ENCODE measurements at places on chromosomes 3 and 15.

GRCh38 chr3:185207481-185207880, 46.4 kb downstream of the EHHADH start:
- DNase-seq: no peak

- no peak for DNase-seq
Observed at GRCh38 chr3:129343643-129344360, 65.1 kb downstream of the HMCES start.

DNA sequence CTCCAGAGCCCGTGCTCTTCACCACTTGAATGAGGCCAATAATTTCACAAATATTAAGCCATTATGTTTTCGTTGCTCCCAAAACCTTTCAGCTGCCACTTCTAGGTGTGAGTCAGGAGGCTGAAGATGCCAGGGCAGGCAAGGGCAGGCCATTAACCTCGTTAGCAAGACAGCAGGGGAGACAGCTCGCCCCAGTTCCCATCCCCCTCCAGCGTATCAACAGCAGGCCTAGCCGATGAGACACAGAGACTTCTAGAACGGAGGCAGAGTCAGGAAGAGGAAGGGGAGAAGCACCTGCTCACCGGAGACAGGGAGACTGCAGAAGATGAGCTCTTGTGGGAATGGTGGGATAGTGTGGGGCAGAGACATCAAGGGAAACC, 28.0 kb upstream of the PLA2G4E start:
- no peak for DNase-seq

DNA sequence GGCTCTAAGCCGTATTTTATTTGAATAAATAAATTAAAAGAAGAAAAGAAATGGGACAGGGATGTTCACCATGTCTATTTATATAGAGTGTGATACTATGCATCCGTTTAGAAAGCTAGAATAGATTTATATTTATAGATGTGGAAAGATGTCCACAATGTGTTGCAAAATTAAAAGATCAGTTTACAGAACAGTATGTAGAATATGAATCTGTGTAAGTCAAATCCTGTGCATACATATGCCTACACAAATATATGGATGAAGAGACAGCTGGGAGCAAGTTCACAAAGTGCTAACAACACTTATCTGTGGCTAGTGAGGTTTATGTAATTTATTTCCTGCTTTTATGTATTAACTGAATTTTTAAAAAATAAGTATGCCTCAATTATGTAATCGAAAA, 25.4 kb upstream of the SLMAP start:
- no peak for DNase-seq

All from activated T-helper 1 cell treated with anti-CD3 and anti-CD28 coated beads, Interleukin-2, amount 50 U/mL, for 16 hours (primary cell).